ENCODE measurements at places on chromosomes 3 and 15.

DNA sequence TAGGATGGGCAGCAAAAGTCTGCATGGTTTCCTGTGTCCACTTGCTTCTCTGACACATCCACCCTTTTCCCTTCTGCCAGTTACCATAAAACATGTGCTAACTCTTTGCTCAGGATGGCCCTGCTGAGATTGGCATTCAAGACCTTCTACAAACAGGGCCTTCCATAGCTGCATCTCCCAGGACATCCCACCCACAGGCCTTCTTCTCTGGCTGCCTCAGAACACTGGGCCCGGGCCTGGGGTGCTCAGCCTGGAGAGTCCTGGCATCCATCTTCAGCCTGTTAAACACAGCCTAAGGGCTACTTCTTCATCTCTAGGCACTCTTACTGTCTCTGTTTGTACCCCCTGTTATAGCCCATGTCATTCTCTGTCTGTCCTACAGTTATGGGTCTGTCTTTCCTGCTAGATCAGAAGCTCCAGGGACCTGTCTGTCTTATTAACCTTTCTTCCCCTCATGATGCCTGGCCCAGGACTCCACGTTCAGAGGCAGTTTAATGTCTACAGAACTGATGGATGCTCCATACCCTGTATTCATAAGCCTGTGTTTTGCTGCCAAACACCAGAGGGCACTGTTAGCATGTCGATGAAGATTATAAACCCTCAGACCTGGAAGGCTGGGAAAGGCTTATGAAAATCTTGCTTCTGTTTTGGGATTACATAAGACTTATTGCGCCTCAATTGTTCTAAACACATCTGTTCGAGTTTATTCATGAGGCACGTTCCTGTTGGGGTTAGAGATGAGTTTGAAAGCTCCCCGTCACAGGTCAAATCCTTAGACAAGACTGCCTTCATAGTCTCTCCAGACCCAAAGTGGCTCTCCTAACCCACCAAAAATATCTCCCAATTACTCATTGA is 16.5 kb downstream of the SEMA3G start:
- DNase-seq = peak; percentile 63

DNA sequence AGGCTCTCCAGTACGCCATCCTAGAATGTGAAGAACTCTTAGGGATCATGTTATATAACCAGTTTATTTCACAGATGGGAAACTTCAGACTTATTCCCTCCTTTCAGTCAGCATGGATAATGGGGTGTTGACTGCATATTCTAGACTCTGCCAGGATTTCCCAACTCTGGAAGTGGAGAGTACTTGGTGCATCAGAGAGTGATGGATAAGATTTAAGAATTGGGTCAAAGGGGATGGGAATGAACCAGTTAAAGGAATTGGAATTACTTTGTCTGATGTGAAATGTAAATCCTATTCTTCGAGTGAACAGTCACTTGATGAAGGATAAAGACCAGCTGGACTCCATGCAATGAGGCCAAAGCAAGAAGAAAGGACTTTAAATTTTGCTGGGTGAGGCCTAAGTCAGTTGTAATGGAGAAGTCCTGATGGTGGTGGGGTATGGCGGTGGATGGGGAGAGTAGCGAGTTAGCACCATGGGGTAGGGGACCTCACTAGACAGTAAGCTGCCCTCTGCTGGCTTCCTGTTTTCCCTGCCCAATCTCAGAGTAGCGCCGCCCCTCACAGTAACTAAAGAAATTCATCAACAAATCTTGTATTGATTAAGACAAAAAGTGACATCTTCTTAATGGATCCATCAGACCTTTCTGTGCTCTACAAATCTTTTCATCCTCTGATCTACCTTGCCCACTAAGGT is 7.3 kb upstream of the CACNA1D start:
- DNase-seq = no peak

DNA sequence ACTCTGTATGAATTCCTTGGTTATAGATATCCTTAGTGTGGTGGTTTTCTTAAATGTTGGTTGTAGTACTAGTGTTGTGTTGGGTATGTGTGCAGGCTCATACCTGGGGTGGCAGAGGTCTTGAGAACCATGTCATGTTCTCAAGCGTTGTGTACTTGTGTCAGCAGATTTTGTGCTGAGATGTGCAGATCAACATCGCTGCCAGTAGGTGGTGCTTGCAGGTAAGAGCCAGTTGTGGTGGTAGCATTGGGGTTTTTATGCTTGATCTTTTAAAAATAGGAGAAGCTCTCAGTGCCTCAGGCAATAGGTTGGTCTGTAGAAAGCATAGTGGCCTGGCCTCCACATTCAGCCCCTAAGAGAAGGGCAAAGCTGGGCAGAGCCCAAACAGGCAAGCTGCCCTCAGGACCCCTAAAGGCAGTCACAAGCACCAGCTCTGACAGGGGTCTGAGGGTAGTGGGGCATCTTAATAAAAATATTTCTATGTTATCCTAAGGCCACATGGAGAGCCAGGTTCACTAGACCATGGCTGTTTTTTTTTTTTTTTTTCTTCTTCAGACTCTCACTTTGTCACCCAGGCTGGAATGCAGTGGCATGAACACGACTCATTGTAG is 164.0 kb downstream of the IL20RB start:
- DNase-seq = peak; percentile 48

GRCh38 chr3:47888986-47889757 is 86.2 kb downstream of the DHX30 start:
- no peak for DNase-seq

GRCh38 chr3:196334982-196335381 is 3.2 kb downstream of the TM4SF19 start:
- DNase-seq = no peak

GRCh38 chr3:161371441-161372320 is at the start of gene SPTSSB:
SPTSSB (minus strand) TSS chr3:161371517; CDS start chr3:161346323, 25,194 bp downstream.
- DNase-seq = peak; percentile 16

DNA sequence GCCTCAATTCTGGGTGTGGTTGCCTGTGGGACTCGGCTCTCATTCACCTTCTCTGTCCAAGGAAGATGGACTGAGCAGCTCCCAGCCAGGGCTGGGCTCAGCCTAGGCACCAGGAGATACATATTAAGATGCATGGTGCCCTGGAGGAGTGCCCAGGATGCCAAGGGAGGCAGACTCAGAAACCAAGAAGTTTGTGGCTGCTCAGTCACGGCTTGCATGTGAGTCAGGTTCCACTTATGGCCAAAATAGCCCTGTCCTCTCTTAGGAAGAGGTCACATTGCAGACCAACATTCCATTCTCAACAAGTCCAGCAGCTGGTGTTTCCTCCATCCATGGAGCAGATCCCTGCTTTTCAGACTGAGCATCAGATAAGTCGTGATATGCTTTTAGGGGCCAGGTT is 21.8 kb downstream of the CDCP1 start:
- DNase-seq = peak; percentile 98

DNA sequence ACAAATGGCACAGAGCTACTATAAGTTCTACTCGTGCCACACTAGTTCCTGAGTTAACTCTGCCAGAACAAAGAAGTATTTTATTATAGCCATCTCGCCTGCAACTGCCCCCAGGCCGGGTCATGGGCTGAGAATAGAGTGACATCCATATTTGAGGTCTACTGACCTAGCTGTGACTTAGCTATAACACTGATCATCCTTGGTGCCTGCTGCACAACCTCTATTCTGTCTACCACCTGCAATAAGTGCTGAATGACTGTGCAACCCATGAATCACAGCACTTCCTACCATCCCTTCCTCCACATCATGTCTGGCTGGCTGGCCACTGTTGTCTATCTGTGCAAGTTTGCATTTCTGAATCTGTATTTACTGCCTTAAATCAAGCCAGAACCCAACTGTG is 506.5 kb upstream of the TBL1XR1 start:
- DNase-seq = peak; percentile 64

GRCh38 chr15:98966091-98966787 is 41.4 kb downstream of the PGPEP1L start:
- DNase-seq = no peak

DNA sequence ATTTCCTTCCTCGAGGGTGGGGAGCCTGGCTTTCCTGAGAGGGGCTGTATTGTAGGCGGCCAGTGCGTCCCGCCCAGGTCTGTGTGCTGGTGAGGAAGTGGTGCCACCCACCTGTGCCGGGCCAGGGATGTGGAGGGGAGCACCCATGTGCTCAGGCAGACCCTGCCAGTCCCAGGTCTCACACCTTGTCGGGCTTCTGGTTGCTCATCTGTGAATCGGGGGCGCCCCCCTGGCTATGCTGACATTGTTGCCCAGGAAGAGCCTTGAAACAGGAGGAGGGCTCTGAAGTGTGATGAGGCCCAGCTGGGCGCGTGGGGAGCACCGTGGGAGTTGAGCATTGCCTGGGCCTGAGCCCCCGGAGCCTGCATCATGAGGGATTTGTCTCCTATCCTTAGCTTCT is 4.8 kb downstream of the FBLN2 start:
- no peak for DNase-seq

DNA sequence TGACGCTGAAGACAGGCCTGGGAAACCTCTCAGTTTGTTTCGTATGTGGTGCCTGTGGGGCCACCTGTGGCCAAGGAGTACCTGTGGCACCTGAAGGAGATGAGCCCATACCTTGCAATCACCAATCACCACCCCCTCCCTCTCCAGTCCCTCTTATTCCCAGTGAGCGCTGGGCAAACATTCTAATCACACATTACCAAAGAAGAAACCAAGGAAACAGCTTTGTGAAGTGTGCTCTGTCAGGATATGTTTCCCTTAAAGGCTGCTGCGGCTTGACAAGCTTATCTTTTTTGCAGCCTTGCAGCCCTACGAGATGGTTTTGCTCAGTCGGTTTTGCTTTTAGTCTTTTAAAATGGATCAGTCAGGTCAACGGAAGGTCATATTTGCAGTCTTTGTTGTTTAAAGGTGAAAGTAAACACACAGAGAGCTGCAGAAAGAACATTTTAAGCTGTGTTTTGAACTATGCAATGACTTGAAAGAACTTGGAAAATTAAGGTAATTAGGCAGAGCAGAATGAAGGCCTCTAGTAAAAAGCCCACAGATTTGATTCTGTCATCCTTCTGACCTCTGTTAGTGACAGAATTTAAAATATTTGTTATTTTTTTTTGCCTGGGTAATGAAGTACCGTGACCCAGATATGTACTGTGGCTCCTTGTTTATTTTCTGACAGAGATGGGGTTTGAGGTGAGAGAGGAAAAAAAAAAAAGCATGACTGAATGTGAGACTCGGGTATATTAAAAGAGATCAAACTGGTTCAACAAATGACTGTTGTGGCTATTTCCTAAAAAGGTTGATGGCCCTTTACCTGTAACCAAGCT is 461.4 kb downstream of the NSUN3 start:
- DNase-seq = no peak

- peak; percentile 55 for DNase-seq
Measured at GRCh38 chr3:195106418-195106906, 164.5 kb downstream of the XXYLT1 start.

GRCh38 chr3:133472889-133473288 is 73.0 kb downstream of the BFSP2 start:
- no peak for DNase-seq

DNA sequence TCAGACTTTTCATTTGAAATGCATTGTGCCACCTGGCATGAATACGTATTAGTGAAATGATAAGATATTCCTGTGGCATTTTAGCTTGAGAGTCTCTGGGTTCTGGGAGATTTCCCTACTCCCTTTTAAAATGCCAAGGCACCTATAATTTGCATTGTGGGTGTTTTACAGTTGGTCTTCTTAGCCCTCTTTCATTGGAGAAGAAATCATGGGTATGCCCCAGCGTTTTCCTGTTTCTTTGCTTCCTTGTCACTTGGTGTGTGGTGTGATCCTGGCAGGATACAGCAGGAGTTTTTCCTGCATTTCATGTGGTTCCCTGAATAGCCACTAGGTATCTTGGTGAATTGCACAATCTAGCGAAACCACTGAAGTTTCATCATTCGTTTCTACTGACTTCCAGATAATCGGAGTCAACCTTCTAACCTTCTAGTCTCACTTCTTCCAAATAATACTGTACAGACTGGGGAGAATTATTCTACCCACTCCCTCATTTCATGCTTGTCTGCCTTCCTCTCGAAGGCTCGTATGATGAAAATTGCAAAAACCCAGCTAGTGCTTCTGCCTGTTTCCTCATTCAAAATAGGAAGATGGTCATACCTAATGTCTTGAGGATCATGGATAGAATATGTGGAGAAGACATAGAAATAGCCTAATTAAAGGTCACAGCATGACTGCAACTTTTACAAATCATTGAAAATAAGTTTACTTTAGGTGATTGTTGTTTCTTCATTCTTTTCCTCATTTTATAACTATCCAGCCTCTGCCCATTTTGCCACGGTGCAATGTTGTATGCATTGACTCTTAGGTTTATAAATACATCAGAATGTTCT is 2.6 kb downstream of the BHLHE40 start:
- peak; percentile 76 for DNase-seq
